Activated T-helper 17 cell treated with anti-CD3 and anti-CD28 coated beads, Interleukin-2, amount 50 U/mL, for 72 hours (primary cell): ENCODE measurements at places on chromosomes 5 and 9. TPM values are rescaled to one million over a fixed set of nuclear protein-coding genes. Genes with fewer than 3 reads are reported as not detected.

- ATAC-seq: no peak
Measured at GRCh38 chr5:117220730-117221129, 646.1 kb upstream of the SEMA6A start.

GRCh38 chr9:122204055-122204454 lies 24.7 kb downstream of the LHX6 start:
- no peak for ATAC-seq

GRCh38 chr9:95496687-95497086 lies 20.1 kb downstream of the PTCH1 start:
- ATAC-seq: no peak

ABHD17B gene
- 7.1 TPM for total RNA-seq

QRFP gene
- not detected for total RNA-seq

GOLM1 gene
- total RNA-seq: 2.8 TPM
